Effector memory CD4-positive, alpha-beta T cell (primary cell): ENCODE measurements at places on chromosomes 2 and 18.

GRCh38 chr2:198913394-198914152 is 544.2 kb downstream of the SATB2 start:
- no peak overlapping the region for H3K4me3 ChIP-seq
- H3K4me1 ChIP-seq, result no peaks in the 10 kb centered on the region
- H3K27me3 ChIP-seq, result no peaks in the 10 kb centered on the region

GRCh38 chr18:10530852-10531251 is 5.0 kb downstream of the NAPG start:
- no peak for DNase-seq
- peaks cover 9% of the 10 kb centered on the region for H3K4me1 ChIP-seq
- no peaks in the 10 kb centered on the region for H3K27me3 ChIP-seq
- H3K4me3 ChIP-seq, result no peak overlapping the region
- no peaks in the 10 kb centered on the region for H3K36me3 ChIP-seq

GRCh38 chr2:18991177-18992168 is 366.9 kb downstream of the OSR1 start:
- DNase-seq, result no peak
- no peaks in the 10 kb centered on the region for H3K36me3 ChIP-seq
- no peak overlapping the region for H3K4me3 ChIP-seq
- no peaks in the 10 kb centered on the region for H3K4me1 ChIP-seq

DNA sequence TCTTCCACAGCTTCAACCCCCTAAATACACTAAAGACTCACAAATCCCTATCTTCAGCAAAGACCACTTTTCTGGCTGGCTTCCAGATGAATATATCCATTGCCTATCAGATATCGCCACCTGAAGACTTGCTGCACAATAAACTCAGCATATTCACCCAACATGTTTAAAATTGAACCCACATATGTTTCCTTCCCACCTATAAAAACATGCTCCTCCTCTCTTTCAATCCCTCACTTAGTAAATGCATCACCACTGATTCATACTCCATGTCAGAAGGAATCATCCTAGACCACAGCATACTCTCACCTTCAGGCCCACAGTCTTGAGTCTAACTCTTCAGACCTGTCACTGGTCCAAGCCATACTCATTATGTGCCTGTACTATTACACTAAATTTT is 5.3 kb downstream of the SPC25 start:
- no peak overlapping the region for H3K27ac ChIP-seq
- H3K36me3 ChIP-seq, result no peaks in the 10 kb centered on the region
- H3K4me1 ChIP-seq, result peaks cover 3% of the 10 kb centered on the region
- no peak for DNase-seq

DNA sequence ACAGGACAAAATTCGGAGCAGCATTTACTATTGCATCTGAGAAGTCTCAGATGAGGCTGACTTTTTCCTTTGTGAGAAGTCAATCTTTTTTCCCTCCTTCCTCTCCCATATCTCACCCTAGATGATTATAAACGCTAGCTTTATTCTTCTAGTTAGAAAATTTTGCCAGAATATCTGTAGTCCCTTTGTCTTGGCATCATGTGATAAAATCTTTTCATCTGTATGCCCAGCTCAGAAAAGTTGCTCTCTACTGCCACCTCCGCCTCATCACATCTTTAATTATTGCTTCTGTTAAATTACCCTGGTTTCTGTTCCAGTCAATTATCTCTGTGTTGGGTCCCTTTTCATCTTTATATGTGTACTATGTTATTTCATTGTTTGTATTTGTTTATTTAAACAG is 210.8 kb upstream of the SLC35G4 start:
- no peak for DNase-seq
- no peaks in the 10 kb centered on the region for H3K36me3 ChIP-seq
- H3K4me3 ChIP-seq, result no peak overlapping the region
- no peaks in the 10 kb centered on the region for H3K4me1 ChIP-seq

- no peaks in the 10 kb centered on the region for H3K27me3 ChIP-seq
- no peaks in the 10 kb centered on the region for H3K36me3 ChIP-seq
- no peak overlapping the region for H3K4me3 ChIP-seq
- no peaks in the 10 kb centered on the region for H3K4me1 ChIP-seq
- no peak for DNase-seq
- no peak overlapping the region for H3K27ac ChIP-seq
Observed at GRCh38 chr2:113283704-113284284, 5.1 kb upstream of the PAX8 start.

GRCh38 chr2:48886919-48887318 is 131.4 kb upstream of the LHCGR start:
- no peak overlapping the region for H3K4me3 ChIP-seq
- H3K4me1 ChIP-seq, result no peaks in the 10 kb centered on the region
- H3K36me3 ChIP-seq, result no peaks in the 10 kb centered on the region
- H3K27me3 ChIP-seq, result no peaks in the 10 kb centered on the region
- no peak overlapping the region for H3K27ac ChIP-seq

GRCh38 chr18:67260841-67261240 is 255.7 kb downstream of the DSEL start:
- H3K4me3 ChIP-seq, result no peak overlapping the region
- no peak for DNase-seq
- peaks cover 10% of the 10 kb centered on the region for H3K4me1 ChIP-seq
- H3K27me3 ChIP-seq, result no peaks in the 10 kb centered on the region
- H3K27ac ChIP-seq, result no peak overlapping the region

- H3K36me3 ChIP-seq, result no peaks in the 10 kb centered on the region
- H3K4me1 ChIP-seq, result no peaks in the 10 kb centered on the region
- H3K4me3 ChIP-seq, result no peak overlapping the region
- no peak for DNase-seq
- H3K27me3 ChIP-seq, result no peaks in the 10 kb centered on the region
- H3K27ac ChIP-seq, result no peak overlapping the region
Observed at GRCh38 chr18:42298759-42299675, 344.0 kb downstream of the PIK3C3 start.

GRCh38 chr2:178473931-178474330 is 4.5 kb downstream of the FKBP7 start:
- DNase-seq, result no peak
- H3K27me3 ChIP-seq, result no peaks in the 10 kb centered on the region
- H3K27ac ChIP-seq, result no peak overlapping the region
- no peaks in the 10 kb centered on the region for H3K36me3 ChIP-seq

DNA sequence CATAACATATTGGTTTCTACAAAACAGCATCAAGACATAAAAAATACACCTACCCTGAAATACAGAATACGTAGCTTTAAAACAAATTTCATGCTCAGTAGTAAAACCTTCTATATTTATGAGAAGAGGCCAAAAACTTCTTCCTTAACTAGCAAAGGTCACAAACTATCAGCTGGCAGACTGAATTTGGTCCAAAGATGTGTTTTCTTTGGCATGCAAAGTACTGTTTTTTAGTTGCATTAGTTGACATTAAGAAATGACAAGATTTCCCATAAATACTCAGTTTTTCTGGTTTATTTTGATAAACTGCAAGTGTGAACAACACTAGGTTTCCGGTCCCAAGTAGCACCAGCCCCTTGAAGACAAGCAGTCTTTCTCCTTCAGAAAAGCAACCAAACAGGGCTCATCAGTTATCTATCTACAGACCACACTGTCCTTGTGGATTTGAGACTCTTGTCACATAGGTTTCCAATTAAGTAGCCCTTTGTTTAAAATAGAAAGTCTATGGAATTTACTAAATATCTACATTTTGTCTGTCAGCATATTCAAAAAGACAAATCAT is 35.6 kb downstream of the SLC25A12 start:
- H3K4me1 ChIP-seq, result no peaks in the 10 kb centered on the region
- no peak overlapping the region for H3K27ac ChIP-seq
- no peaks in the 10 kb centered on the region for H3K27me3 ChIP-seq
- H3K4me3 ChIP-seq, result no peak overlapping the region

DNA sequence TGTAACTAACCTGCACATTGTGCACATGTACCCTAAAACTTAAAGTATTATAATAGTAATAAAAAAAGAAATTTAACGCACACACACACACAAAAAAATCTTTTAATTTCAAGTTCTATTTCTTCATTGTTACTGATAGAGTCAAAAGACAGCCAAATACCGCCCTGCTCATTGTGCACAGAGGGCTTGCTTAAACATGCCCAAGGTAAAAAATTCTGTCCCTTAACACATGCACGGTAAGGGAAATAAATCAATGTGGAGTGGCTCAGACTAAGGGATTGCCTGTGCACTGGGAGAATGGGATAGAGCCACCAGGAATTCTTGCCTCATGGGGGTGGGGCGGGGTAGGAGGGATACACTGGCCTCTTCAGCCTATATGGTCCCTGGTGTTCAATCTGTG is 468.0 kb downstream of the NUP35 start:
- H3K4me3 ChIP-seq, result no peak overlapping the region
- H3K4me1 ChIP-seq, result no peaks in the 10 kb centered on the region
- H3K36me3 ChIP-seq, result no peaks in the 10 kb centered on the region
- DNase-seq, result no peak
- no peak overlapping the region for H3K27ac ChIP-seq
